Activated CD4-positive, alpha-beta memory T cell treated with anti-CD3 and anti-CD28 coated beads, Interleukin-2, amount 10 ng/mL, durations not matched to agents 7 days and 5 days (primary cell): ENCODE measurements at places on chromosomes 12 and 14. TPM values are rescaled to one million over a fixed set of nuclear protein-coding genes. Genes with fewer than 3 reads are reported as not detected.

DNA sequence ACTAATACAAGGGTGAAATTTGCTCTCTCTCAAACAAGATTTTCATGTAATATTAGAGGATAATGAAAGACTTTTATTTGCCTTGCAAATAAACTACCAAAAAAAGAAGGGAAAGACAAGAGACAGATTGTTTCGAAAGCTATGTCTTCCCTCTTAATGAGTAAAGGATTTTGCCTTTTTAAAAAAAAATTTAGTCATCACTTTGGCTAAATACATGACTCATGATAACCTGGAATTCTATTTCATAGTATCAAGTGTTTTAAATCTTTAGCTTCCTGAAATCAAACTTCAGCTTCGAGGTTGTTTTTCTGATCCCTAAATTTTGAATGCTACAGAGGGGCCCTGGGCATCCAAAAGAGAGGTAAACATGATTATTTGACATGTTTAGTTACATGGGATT is 144.4 kb downstream of the CCDC59 start:
- no peaks in the 10 kb centered on the region for H3K27me3 ChIP-seq
- no peak overlapping the region for H3K27ac ChIP-seq
- no peak for DNase-seq
- H3K4me3 ChIP-seq = no peak overlapping the region

- peak; percentile 63 for DNase-seq
- H3K27ac ChIP-seq = peak within 1 kb of the TSS; percentile 84
- H3K4me1 ChIP-seq = peaks cover 80% of the 10 kb centered on the region
- H3K36me3 ChIP-seq = peaks cover 32% of the 10 kb centered on the region
- H3K27me3 ChIP-seq = peaks cover 13% of the 10 kb centered on the region
Observed at GRCh38 chr14:64704143-64704742, at the start of gene PLEKHG3. TSS of gene PLEKHG3 (plus strand) at chr14:64704424. CDS start at chr14:64727632, 23,208 bp downstream.

DNA sequence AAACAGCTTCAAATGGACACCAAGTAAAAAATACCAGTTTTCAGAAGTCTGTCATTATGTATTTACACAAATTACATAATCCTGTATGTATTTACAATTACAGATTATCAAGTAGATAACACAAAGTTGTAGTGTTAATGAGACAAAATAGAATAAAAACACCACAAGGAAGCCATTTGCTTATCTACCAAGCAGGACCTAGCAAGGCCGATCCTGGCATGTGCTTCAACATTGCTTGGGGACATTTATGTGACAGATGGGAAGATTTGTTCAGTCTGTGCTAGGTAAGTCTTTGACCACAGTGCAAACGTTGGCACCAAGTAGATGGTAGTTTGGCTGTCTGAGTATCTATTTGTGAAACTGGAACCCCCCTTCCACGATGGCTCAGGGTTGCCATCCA is 35.8 kb downstream of the BCAT1 start:
- H3K4me1 ChIP-seq = no peaks in the 10 kb centered on the region

DNA sequence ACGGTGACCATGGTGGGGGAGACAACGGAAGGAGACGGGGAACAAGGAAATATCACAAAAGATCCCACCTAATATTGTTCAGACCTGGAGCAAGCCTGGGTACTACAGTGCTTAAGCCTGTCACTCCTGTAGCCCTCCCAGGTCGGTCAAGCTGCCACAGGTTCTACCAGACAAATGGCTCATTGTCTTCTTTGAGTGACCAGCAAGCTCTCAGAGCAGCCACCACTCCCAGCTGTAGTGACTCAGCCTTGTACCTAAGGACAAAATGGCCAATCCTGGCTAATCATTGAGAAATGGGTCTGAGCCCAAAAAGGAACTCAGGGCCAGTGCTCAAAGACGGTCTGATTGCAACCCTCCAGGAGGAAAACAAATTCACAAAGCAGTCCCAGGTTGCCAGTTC is 238.4 kb upstream of the NOS1 start:
- no peaks in the 10 kb centered on the region for H3K36me3 ChIP-seq
- H3K27ac ChIP-seq = no peak overlapping the region
- no peaks in the 10 kb centered on the region for H3K4me1 ChIP-seq
- no peaks in the 10 kb centered on the region for H3K27me3 ChIP-seq

- H3K36me3 ChIP-seq = no peaks in the 10 kb centered on the region
- DNase-seq = no peak
- H3K4me3 ChIP-seq = no peak overlapping the region
- no peak overlapping the region for H3K27ac ChIP-seq
- peaks cover 3% of the 10 kb centered on the region for H3K27me3 ChIP-seq
Observed at GRCh38 chr14:50676814-50677516, 8.9 kb upstream of the SAV1 start.

DNA sequence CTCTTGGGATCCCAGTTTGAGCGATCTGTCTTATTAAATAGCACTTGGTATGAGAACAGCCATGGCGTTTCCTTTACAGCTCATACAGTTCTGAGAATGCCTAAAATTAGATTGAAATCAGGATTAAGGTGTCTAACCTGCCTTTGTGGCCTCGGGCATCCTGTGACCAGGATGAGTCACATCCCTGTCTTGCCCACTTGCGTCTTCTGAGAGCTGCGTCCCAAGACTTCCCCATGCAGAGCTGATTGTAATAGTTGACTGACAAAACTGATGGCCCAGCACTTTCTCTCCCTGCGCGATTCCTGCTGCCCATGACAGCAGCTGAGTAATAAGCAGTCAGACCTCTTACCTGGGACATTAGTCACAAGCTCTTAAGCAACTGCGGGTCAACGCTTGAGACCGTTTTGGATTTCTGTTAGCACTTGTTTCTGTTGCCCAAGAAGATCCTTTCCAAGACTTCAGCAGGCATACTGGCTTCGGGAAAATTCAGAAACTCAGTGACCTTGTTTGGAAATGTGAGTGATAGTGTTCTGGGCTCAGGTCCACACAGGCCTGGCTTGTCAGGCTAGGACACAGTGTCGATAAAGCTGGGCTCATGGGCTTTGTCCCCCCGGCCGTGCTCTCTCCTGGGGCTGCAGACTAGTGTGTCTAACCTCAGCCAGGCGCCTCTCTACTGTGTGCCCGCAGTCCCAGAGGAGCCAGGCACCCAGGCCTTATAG is 169.9 kb upstream of the HIF1A start:
- peaks cover 82% of the 10 kb centered on the region for H3K4me1 ChIP-seq
- H3K36me3 ChIP-seq = peaks cover 68% of the 10 kb centered on the region
- DNase-seq = peak; percentile 87
- peak overlapping the region; percentile 40 for H3K4me3 ChIP-seq
- H3K27ac ChIP-seq = peak overlapping the region; percentile 72

DNA sequence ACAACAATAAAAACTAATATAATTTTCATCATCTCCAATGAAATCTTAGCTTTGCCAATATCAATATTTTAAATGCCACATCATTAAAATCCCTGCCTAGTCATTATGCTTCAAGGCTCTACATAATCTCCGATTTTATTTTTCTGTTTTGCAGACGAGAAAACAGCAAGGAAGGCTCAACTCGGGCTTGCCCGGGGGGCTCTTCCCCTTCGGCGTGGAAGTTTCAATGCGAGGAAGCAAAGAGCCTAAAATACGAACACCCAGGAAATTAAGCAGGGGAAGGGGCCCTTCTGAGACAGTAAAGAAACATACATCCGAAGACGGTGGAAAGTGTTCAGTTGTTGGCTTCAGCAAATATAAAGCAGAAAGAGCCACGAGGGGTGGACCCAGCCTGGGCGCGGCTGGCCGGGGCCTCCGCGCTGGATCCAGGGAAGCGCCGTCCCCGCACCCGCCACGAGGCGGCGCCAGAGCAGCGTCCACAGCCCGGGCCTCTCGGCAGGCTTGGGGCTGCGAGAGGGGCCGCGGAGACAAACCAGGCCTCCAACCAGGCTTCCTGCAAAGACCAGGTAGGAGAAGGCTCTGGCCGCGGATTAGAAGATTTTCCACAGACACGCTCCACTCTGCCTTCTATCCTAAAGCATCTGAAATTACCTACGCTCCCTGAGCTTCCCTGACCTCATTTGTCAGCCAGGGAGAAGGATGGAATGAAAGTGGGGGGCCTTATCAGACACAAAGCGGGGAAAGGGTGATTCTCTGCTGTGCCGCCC is 77.2 kb downstream of the SERPINA3 start:
- H3K27ac ChIP-seq = no peak overlapping the region
- H3K4me3 ChIP-seq = no peak overlapping the region
- peak; percentile 53 for DNase-seq
- no peaks in the 10 kb centered on the region for H3K4me1 ChIP-seq

GRCh38 chr12:80509781-80510556 is 65.9 kb downstream of the PTPRQ start:
- no peak overlapping the region for H3K4me3 ChIP-seq
- H3K36me3 ChIP-seq = no peaks in the 10 kb centered on the region
- DNase-seq = no peak
- no peak overlapping the region for H3K27ac ChIP-seq

DNA sequence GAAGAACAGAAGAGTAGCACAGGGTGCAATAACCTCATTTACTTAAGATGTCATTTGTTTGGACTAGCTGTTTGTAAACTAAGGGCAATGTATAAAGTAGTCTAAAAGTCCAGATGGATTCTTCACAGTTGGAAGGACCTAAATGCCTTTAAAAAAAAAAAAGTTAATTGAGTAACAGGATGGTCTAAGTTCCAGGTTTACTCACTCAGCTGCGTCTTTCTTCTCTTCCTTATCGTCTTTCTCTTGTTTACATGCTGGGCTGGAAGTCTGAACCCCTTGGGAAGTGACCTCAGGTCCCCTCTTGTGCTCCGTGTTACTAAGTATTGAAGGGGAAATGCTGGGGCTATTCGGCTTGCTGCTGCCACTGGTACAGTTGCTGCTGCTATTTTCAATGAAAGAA is 82.5 kb downstream of the SH2B3 start:
- no peak overlapping the region for H3K27ac ChIP-seq
- no peaks in the 10 kb centered on the region for H3K4me1 ChIP-seq
- H3K27me3 ChIP-seq = no peaks in the 10 kb centered on the region
- peaks cover 32% of the 10 kb centered on the region for H3K36me3 ChIP-seq

DNA sequence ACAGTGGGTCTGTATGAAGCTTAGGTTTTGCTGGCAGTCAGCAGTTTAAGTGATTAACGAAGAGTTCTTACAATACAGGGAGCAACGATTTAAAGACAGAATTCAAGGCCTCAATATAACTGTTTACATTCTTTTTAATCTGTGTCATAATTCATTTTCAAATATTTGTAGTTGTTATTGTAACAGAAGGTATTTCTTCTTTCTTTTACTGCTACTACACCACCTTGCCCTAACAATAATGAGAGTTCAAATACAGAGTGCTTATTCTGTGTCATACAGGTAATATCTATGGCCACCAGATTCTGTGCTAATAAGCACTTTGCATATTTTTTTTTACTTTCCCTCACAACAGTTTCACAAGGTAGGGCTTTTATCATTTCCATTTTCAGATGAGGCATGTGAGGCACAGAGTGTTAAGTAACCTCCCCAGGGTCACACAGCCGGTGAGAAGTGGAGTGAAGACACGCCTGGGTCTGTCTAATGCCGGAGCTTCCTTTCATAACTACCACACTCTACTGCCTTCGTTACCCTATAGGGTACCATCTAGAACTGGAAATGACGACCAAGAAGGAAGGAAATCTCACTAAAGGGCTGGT is 81.9 kb downstream of the PELI2 start:
- H3K36me3 ChIP-seq = no peaks in the 10 kb centered on the region
- no peaks in the 10 kb centered on the region for H3K27me3 ChIP-seq
- no peak for DNase-seq
- H3K4me1 ChIP-seq = peaks cover 23% of the 10 kb centered on the region

GRCh38 chr12:101863981-101864380 is 13.4 kb upstream of the DRAM1 start:
- no peaks in the 10 kb centered on the region for H3K27me3 ChIP-seq
- no peak overlapping the region for H3K27ac ChIP-seq
- no peak overlapping the region for H3K4me3 ChIP-seq
- H3K36me3 ChIP-seq = peaks cover 7% of the 10 kb centered on the region
- H3K4me1 ChIP-seq = peaks cover 30% of the 10 kb centered on the region
- DNase-seq = no peak

GRCh38 chr12:68951652-68952051 is 18.7 kb upstream of the CPM start:
- DNase-seq = no peak
- no peak overlapping the region for H3K27ac ChIP-seq
- H3K4me1 ChIP-seq = no peaks in the 10 kb centered on the region
- no peaks in the 10 kb centered on the region for H3K36me3 ChIP-seq
- H3K27me3 ChIP-seq = peaks cover 2% of the 10 kb centered on the region

DNA sequence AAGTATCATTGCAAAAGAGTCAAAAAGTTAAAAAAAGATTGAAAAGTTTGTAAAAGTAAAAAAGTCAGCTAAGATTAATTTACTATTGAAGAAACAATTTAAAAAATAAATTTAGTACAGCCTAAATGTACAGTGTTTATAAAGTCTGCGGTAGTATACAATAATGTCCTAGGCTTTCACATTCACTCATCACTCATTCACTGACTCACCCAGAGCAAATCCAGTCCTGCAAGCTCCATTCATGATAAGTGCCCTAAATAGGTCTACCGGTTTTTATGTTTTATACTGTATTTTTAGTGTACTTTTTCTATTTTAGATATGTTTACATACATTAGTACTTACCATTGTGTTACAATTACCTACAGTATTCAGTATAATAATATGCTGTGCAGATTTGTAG is 43.9 kb upstream of the ABCC9 start:
- H3K4me1 ChIP-seq = no peaks in the 10 kb centered on the region
- no peaks in the 10 kb centered on the region for H3K36me3 ChIP-seq
- H3K4me3 ChIP-seq = no peak overlapping the region
- DNase-seq = no peak
- peaks cover 7% of the 10 kb centered on the region for H3K27me3 ChIP-seq

- H3K4me1 ChIP-seq = peaks cover 23% of the 10 kb centered on the region
- peak overlapping the region; percentile 52 for H3K27ac ChIP-seq
- H3K36me3 ChIP-seq = peaks cover 80% of the 10 kb centered on the region
- no peak for DNase-seq
- H3K27me3 ChIP-seq = no peaks in the 10 kb centered on the region
Observed at GRCh38 chr12:119683816-119684215, 15.9 kb downstream of the PRKAB1 start.

- H3K4me1 ChIP-seq = peaks cover 83% of the 10 kb centered on the region
- peaks cover 81% of the 10 kb centered on the region for H3K36me3 ChIP-seq
- no peak for DNase-seq
- no peak overlapping the region for H3K27ac ChIP-seq
Observed at GRCh38 chr14:61530296-61530695, 165.0 kb upstream of the HIF1A start.

- no peaks in the 10 kb centered on the region for H3K36me3 ChIP-seq
- peak overlapping the region; percentile 29 for H3K4me3 ChIP-seq
Observed at GRCh38 chr12:101671157-101671791, 26.2 kb upstream of the CHPT1 start.

DNA sequence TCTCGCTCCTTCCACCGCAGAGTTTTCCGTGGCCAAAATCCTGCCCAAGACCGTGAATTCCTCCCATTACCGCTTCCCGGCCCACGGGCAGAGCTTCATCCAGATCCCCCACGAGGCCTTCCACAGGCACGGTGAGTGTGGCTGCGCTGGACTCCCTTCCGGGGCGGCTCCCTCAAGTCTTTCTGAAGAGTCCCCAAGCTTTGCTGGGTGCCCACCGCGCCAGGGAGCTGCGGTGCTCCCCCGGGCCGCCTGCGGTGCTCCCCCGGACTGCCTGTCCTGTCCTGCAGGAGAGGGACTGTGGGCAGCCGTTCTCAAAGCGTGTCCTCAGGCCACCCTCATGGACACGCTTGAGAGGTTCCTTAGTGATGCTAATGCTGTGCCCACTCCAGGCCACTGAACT is 50.5 kb downstream of the ADGRD1 start:
- H3K4me1 ChIP-seq = no peaks in the 10 kb centered on the region
- DNase-seq = no peak
- H3K36me3 ChIP-seq = no peaks in the 10 kb centered on the region

GRCh38 chr14:23805761-23806160 is 147.8 kb upstream of the DHRS4 start:
- no peak overlapping the region for H3K27ac ChIP-seq
- peaks cover 12% of the 10 kb centered on the region for H3K27me3 ChIP-seq
- H3K4me3 ChIP-seq = no peak overlapping the region
- H3K4me1 ChIP-seq = no peaks in the 10 kb centered on the region
- no peak for DNase-seq
- no peaks in the 10 kb centered on the region for H3K36me3 ChIP-seq

CFAP73 gene
- total RNA-seq = 0.28 TPM

HSPB8 gene
- total RNA-seq = not detected
